Airway epithelial cell (primary cell): ENCODE measurements at places on chromosomes 2 and 18. TPM values are rescaled to one million over a fixed set of nuclear protein-coding genes. Genes with fewer than 3 reads are reported as not detected.

The IL36G gene
- 15.7 and 18.5 TPM in 2 replicates for total RNA-seq

The UPP2 gene
- total RNA-seq = not detected in 2 replicates

The PLGLB2 gene
- total RNA-seq = not detected in 2 replicates

The RTP5 gene
- not detected in 2 replicates for total RNA-seq

The CYP1B1 gene
- total RNA-seq = 53.8 and 56.9 TPM in 2 replicates

The SMYD1 gene
- not detected in 2 replicates for total RNA-seq

The MEIS1 gene
- 14.6 and 21.7 TPM in 2 replicates for total RNA-seq

The PLCL1 gene
- total RNA-seq = not detected in 2 replicates

The DYNC1I2 gene
- 104 and 105 TPM in 2 replicates for total RNA-seq

The ABCA12 gene
- total RNA-seq = 9.7 and 16.0 TPM in 2 replicates

The LYG2 gene
- total RNA-seq = not detected in 2 replicates

The FBXO15 gene
- total RNA-seq = 1.1 TPM in 1 of 2 replicates, not detected in the other
